ENCODE measurements at places on chromosomes 5 and 9.

GRCh38 chr5:98518754-98519153, 254.7 kb upstream of the RGMB start:
- no peak for DNase-seq

DNA sequence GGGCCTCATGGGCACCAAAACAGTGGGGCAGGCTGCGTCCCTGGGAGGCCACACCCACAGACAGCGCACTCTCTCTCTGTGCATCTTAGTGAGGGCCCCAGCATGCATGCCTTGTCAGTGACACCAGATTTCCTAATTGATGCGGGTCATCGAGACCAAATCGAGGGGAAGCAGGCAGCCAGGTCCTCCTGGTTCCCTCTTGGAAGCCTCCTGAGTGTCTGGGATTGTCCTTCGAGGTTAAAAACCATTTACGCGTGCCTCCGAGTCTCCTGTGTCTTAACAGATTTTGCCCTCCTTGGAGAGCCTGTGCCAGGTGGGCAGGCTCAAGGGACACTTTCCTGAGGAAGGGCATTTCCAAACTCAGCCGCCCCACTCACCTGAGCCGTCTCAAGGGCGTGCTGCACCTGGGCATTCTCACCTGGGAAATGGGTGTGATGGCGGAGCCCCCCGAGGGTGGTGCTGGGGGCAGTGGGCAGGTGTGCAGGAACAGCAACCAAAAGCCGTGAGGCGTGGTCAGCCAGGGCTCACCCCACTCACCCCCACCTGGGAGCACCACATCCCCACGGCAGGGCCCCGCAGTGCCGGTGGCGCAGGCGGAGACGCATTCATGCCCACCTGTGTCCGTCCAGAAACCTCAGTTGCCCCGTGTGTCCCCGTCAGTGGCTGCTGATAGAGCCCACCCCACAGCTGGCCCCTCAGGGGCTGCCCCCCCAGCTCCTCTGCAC, 2.7 kb downstream of the SLC6A19 start:
- no peak for DNase-seq

DNA sequence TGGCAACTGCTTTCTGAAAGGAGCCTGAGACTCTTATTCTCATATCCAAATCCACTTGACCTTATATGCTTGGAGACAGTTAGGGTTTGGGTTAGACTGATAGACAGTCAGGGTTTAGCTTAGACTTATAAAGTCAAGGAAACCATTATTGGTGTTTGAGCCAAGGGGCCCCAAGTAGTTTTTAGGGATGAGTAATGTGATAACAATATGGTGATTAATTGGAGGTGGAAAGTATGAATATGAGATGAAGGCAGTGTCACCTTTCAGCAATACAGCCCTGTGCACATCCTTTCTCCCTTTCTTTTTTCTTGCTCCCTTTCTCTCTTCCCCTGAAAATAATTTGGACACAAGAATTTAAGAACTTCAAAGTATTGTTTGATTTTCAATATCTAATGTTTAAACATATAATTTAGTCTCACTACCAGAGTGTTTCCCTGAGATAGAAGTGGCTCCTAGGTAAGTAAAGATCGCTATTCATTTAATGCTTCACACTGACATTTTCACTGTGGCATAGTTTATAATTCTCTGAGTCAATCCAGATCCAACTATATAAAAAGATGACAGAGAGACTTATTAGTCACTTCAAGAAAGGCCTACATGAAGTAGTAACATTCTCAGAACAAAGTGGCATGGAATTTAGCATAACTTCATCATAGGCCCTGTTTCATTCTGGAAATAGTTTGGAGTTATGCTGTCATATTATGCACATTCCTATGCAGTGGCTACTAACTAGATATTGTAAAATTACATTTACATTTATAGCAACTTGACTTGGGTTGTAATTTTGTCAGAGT, 200.8 kb downstream of the CHSY3 start:
- DNase-seq: no peak

- no peak for DNase-seq
These were observed 240.4 kb downstream of the IRX2 start for GRCh38 chr5:2511126-2511525.

- DNase-seq: no peak
These were observed 22.4 kb upstream of the CAVIN4 start for GRCh38 chr9:100555471-100555870.

- DNase-seq: no peak
These were observed 69.6 kb downstream of the NR2F1-AS1 start for GRCh38 chr5:93511445-93511844.

- no peak for DNase-seq
These were observed 444.4 kb downstream of the SPATA31A7 start for GRCh38 chr9:61634192-61634591.

- no peak for DNase-seq
These were observed 142.6 kb upstream of the LMX1B start for GRCh38 chr9:126471084-126471624.

- DNase-seq: no peak
These were observed 59.3 kb downstream of the FSTL4 start for GRCh38 chr5:133552925-133553525.
